NCI-H1436 treated with DMSO at 0.1 percent for 48 hours (cell line): ENCODE measurements at places on chromosomes 16 and 17.

GRCh38 chr17:58667934-58668597, 23.8 kb downstream of the TEX14 start:
- no peak for DNase-seq

DNA sequence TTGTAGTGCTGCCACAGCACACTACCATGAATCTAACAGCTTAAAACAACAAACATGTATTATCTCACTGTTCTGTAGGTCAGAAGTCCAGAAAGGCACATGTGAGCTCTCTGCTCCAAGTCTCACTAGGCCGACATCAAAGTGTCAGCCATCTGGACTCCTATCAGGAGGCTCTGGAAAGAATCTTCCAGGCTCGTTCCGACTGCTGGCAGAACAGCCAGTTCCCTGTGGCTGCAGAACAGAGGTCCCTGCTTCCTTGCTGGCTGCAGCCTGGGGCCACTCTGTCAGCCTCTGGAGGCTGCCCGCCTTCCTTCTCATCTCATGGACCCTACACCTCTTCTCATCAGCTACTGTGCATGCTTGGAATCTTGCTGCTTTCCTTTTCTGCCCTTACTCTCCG, 168.9 kb downstream of the CBLN1 start:
- DNase-seq, result no peak

- no peak for DNase-seq
Observed at GRCh38 chr17:77666462-77666861, 292.0 kb upstream of the TNRC6C start.

DNA sequence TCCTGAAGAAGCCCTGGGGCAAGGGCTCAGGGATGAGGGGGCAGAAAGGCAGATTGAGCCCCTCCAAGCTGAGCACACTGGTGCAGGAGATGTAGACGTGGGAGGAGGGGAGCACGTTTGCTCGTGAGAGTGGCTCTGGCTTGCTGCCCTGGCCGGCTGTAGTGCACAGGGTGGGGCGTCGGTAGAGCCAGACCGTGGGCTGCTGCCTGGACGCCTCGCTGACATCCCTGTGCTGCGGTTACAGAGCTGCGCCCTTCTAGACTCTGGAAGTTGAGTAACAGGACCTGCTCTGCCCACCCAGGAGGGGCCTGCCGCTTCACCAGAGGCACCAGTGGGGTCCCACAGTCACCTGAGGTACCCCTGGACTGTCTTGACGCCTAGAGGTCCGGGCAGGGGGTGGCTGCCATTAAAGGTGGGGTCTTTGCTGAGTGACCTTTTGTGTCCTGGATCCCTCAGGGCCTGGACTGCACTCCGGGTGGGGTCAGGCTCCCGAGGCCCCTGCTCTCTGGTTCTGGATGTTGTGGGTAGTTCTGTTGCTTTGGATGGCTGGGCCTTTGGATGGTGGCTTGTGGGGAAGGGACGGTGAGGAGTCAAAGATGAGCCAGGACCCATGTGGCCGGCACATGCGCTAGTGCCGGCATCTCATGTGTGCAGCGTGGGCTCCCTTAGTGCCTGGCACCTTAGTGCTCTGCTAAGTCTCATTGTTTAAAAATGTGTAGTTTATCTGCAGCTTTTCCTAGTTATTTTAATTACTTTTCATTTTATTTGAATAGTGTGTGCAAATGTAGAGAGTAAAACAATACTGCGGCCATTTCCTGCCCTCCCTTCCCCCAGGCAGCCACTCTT, 41.7 kb downstream of the PGS1 start:
- DNase-seq, result no peak

- DNase-seq, result no peak
Observed at GRCh38 chr16:2466667-2467527, 4.2 kb upstream of the NTN3 start.

GRCh38 chr16:77840673-77841501, 52.5 kb downstream of the VAT1L start:
- DNase-seq, result no peak
